NCI-H1417 (cell line): ENCODE measurements at places on chromosomes 1 and 21.

GRCh38 chr1:34806396-34806795 is 13.6 kb downstream of the GJA4 start:
- no peak for DNase-seq

DNA sequence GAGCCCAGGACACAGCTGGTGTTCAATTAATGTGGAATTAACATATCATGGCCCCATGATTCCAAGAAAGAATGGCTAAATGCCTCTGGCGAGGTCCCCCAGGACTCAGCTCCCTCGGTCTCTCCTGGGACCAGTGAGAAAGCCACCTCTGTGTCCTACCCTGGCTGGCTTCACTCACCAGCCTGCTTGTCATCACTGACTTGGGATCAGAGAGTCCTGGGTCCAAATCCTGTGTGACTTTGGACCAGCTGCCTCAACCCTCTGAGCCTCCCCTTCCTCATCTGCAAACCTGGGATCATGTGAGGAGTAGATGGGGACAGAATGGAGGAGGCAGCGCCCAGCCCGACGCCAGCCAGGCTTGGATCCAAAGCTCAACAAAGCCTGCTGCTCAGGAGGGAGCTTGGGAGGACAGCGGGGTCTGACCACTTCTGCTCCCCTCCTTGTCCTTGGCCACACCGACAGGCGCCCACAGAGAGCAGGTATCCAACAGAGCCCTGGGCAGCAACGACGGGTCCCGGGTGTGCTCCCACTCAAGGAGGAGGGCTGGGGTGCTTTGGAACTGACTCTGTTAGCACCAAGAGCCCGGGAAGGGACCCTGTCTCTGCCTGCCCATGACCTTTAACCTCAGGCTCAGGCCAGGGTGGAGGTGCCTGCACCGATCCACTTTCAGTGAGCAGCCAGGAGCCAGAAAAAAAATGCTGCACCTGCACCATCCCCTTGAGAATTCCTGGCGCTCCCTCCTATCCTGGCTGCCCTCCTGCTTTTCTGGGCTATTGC is 3.2 kb downstream of the SH2D5 start:
- DNase-seq: no peak

- DNase-seq: no peak
Observed at GRCh38 chr1:156077430-156077760, 4.9 kb downstream of the MEX3A start.

GRCh38 chr1:109770331-109771095 is 6.8 kb upstream of the EPS8L3 start:
- DNase-seq: no peak

GRCh38 chr1:21241771-21242581 is 48.3 kb downstream of the ECE1 start:
- no peak for DNase-seq
